ENCODE measurements at places on chromosomes 1 and 21.

DNA sequence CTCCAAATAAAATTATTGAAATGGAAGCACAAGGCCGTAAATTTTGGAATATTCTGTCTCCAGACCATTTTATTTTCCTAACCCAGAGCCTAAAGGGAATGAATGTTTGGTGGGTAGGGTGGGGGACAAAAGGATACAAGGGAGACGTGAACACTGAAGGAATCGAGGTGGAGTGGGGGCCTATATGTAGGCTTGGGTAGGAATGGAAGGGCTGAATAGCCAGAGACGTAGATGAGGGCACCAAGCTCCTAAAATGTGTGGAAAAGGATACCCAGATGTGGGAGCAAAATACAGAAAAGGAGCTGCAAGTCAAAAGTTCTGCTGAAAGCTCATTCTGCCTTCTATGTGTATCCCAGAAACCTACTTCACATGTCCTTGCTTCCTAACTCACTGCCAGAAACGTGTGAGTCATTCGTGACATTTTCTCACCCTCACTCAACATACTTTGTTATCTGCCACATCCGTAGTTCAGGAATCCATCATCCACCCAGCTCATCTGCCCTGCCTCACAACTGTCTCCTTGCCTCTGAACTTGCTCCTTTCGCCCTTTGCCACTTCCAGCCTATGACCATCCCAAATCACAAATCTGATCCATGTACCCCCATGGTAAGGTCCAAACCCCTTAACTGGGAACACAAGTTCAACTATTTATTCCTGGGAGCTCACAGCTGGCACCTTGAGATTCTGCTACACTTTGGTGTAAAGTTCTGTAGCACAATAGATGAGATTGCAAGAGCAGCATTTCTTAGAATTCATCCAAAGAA is 84.1 kb upstream of the PRDX6 start:
- DNase-seq: no peak

GRCh38 chr21:40680311-40680710 is 166.6 kb downstream of the DSCAM start:
- no peak for DNase-seq

GRCh38 chr1:33031506-33031905 is 5.2 kb downstream of the AK2 start:
- DNase-seq: no peak

DNA sequence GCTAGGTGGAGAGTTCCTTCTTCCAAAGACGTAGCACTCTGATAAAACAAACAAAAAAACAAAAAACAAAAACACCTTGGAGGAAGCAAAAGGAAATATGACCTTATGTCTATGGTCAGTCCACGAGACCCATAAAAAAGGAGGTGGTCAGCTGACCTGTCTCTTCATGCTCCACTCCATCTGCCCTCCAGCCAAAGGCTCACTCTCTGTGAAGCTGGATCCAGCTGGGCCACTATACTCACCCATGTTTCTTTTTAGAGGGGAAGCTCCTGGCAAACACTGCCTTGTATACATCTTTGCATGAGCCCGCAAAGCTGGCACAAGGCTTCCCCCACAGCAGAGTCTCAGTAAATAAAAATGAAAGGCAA is 126.1 kb upstream of the CACHD1 start:
- no peak for DNase-seq

DNA sequence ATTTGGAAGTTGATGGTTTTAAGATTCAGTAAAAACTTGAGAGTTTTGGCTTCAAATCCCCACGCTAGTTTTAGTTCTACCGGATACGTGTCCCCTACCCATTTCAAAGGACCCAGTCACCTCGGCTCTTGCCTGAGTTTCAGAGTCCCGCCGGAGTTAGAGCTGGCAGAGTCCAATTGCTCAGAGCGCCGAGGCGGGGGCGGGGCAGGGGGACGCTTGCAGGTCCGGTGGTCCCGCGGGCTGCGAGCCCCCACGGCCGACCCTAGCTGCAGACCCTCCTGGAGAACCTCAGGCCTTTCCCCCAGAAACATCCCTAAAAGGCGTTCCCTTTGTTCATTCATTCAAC is 765 bp upstream of the VPS45 start:
- DNase-seq: no peak

GRCh38 chr1:29634746-29635335 is 398.5 kb downstream of the PTPRU start:
- no peak for DNase-seq

DNA sequence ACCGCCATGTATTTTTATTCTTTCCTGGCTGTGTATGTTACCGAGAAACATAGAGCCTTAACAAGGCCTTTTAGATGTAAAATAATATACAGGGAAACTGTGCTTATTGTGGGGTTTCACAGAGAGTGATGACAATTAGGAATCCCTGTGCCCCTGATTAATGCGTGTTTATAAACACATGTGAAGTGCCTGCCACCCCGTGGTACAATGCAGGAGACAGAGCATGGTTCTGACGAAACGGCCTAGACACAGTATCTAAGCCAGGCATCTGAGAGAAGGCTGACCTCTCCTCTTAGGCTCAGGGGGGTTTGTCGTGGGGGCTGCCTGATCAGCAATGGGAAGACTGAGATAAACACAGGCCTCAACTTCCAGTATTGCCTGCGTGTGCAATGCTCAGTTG is 200.0 kb downstream of the AJAP1 start:
- no peak for DNase-seq

GRCh38 chr1:72000809-72001208 is 281.5 kb downstream of the NEGR1 start:
- DNase-seq: no peak

- DNase-seq: no peak
Measured at GRCh38 chr1:67371681-67372080, 58.5 kb downstream of the SERBP1 start.

- no peak for DNase-seq
Measured at GRCh38 chr1:159828581-159829272, 2.1 kb downstream of the SLAMF8 start.

DNA sequence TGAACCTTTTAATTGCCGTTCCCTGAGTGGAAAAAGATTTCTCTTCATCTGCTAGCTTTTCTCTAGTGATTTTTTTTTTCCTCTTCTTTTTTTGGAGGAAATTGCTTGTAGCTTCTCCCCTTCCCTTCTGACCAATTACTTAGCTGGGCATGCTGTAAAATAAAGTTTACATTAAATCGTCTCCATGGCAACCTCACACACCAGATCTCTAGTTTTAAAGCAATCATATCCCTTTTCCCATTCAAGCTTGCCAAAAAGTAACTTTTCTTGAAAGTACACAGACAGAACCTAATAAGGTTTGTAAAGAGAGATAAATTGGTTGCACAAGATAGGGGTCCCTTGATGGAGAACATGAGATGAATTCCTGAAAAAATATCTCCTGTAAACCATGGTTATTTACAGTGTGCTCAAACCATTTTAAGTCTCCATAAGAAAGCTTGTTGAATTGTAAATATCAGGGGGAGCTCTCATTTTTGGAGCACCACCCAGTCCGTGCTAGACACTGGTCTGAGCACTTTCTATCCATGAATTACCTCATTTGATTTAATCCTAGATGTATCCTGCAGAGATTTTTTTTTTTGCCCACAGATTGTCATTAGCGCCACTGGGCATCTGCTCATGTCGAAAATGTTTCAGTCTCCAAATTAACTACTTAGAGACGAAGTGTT is 32.6 kb upstream of the HTR1D start:
- no peak for DNase-seq

DNA sequence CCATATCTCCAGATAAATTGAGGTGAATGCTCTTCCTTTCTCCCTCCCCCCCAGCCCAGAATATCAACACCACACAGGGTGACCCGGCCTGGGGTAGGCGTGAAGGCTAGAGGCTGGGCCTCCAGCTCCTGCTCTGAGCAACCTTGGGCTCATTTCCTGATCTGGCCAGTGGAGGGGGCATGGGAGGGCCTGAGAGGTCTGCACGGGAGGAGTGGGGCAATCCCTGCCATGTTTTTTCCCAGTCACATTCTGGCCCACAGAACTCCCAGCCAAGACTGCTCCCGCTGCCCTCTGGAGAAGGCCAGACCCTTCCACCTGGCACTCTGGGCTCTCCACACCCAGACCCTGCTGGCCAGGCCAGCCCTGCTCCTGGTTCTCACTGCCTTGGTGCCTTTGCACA is 3.9 kb downstream of the CLDN19 start:
- DNase-seq: no peak

Data from head of caudate nucleus (tissue), 42 donors.